ENCODE measurements at places on chromosomes 7 and 10. TPM values are rescaled to one million over a fixed set of nuclear protein-coding genes. Genes with fewer than 3 reads are reported as not detected.

- peak; percentile 70 for DNase-seq
These were observed 505 bp downstream of the NUDCD3 start for GRCh38 chr7:44489955-44490350.

GRCh38 chr10:131812736-131813604 lies 87.8 kb upstream of the PPP2R2D start:
- peak; percentile 6 for DNase-seq

- peak; percentile 28 for DNase-seq
These were observed at the start of gene BMPER for GRCh38 chr7:33905389-33906032. BMPER (plus strand) TSS chr7:33905539; CDS start chr7:33905614, 75 bp downstream.

DNA sequence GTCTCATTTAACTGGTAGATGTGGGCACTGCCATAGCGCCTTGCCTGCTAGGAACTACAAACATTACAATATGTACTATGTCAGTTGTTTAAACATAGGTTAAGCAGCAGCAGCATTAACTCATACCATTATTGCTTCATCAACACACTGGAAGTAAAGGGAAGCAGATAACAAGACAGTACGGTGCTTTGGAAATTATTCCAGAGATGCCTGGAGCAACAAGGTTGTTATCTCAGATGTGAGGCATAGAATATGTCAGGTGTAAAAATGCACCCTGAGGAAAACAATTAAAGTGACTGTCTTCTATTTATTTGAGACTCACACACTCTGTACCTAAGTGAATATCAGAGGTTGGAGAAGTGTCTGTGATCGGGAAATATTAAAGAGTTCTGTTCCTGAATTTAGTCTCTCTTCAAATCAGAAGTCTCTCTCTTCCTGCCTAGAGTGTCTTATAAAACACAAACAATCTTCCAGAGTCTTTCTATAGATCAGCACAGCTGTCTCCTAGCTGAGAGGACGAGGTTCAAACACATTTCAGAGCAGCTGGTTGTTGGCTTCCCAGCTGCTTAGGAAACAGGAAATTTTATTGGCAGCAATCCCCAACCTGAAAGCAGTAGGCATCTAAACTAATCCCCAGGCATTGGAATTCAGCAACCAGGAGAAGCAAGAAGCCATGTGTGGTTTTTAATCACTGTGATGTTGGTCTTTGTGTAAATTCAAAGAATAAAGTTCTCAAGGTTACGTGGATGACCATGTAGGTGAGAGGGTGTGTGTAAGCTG lies 994.4 kb upstream of the LRRTM3 start:
- no peak for DNase-seq

GRCh38 chr10:70007116-70007820 lies 45.4 kb upstream of the MACROH2A2 start:
- no peak for DNase-seq

DNA sequence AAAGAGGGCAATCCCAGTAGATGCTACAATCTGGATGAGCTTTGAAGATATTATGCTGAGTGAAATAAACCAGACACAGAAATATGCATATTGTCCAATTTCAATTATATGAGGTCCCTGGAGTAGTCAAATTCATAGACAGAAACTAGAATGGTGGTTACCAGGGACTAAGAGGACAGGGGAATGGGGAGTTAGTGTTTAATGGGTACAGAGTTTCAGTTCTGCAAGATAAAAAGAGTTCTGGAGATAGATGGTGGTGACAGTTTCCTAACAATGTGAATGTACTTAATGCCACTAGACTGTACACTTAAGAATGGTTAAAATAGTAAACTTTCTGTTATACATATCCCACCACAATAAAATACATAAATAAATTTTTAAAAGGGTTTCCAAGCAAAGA lies 236.6 kb downstream of the ELMO1 start:
- no peak for DNase-seq

DNA sequence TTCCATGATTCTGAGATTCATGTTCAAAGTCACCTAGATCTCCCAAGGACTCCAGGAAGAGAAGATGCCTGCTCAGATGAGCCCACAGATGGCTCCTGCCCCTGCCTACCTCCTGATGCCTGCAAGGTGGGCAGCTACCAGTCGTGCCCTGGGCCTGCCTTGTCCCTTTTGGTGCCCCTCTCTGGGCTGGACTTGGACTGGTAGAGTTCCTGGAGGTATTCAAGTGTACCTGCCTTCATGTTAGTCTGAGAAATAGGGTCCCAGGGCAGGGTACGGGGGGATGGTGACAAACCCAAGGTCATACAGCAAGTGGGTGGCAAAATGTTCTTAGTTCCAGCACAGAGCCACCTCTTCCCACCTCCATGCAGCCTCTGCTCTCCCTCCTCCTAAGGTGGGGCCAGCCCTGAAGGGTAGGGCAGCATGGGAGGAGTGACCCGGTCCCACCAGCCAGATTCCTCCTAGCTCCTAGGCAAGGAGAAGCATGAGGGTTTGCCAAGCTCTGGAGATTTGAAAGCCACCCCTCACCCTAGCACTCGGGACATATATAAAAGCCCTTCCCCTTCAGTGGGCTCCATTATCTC lies 80.8 kb upstream of the UNC5B start:
- no peak for DNase-seq

The HDAC9 gene
- total RNA-seq: 2.6 TPM

DNA sequence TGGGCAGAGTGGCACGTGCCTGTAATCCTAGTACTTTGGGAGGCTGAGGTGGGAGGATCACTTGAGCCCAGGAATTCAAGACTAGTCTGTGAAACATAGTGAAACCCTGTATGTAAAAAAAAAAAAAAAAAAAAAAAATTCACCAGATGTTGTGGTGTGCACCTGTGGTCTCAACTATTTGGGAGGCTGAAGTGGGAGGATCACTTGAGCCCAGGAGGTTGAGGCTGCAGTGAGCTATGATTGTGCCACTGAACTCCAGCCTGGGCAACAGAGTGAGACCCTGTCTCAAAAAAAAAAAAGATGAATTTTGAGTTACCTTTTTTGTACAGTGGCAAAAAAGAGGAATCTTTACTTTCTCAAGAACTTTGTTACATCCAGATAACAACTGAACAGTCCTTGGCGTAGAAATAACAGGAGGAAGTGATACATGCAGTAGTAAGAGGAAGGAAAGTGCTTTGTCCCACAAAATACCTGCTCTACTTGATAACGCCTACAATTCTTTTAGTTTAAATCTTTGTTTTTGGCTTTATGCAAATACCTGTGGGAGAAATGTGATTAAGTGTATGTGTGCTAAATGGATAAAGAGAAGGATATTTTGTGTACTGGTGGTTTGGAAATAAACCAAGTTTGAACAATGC lies 29.3 kb downstream of the SPAG6 start:
- DNase-seq: no peak

DNA sequence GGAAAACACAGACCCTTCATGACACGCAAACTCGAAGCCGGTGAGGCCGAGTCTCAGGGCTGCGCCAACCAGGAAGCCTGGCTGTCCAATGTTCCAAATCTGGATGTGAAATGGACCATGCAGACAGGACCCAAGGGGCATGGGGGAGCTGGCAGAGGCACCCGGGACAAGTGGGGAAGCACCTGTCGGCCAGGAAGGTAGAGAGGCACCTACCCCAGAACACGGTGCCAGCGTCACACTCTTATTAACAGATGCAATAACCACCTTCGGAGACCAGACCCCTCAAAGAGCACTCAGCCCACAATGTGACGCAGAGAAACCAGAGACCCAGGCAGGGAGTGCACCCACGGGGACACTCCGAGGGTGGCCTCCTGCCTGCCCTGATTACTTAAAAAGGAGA lies 88.3 kb upstream of the PDGFA start:
- DNase-seq: no peak

GRCh38 chr10:93075369-93076221 lies 1.9 kb downstream of the CYP26A1 start:
- no peak for DNase-seq

The C10orf62 gene
- total RNA-seq: not detected

- DNase-seq: no peak
These were observed 415.3 kb downstream of the RPS24 start for GRCh38 chr10:78448994-78449418.

DNA sequence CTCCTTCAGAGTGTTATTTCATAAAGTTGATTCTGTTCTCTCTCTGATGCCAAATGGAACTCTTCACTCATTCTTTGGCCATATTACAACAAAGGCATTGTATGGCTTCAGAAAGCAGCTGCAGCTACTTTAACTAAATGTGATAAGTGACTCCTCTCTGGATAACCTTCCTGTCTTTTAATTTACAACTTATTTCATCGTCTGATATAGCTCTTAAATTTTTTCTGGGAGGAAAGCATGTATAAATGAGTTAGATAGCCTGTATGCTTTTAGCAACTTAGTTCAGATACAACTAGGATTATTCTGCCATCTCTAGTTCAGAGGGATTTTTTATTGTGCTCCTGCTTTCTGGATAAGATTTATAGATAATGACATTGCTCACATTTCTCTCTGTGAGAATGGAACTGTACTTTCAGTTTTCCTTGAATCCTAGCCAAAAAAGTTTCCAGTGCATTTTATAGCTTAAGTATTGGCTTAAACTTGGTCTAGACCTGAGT lies 57.5 kb downstream of the KLHDC10 start:
- DNase-seq: no peak

The CFAP46 gene
- not detected for total RNA-seq

DNA sequence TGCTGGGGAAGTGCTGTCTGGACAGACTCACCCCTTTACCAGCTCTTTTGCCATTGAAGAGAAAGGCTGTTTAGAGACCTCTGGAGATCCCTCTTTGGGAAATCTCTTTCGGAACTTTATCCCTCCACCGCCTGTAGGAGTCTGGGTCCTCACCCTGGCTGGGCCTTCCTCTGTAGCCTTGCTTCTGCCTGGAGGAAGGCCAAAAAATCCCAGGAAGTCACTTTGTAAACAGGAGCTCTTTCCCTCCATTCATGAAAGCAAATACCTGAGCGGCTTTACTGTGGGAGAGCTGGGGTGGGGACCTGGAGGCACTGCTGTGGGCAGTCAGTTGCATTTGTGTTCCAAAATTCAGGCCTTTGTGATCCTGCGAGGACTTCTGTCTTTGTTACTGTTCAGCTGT lies 126.2 kb downstream of the KLF6 start:
- DNase-seq: peak; percentile 25

Measured in colonic mucosa (tissue), 4 donors.